Cerebellar cortex (tissue), 1 donor: ENCODE measurements at places on chromosomes 2 and 18.

DNA sequence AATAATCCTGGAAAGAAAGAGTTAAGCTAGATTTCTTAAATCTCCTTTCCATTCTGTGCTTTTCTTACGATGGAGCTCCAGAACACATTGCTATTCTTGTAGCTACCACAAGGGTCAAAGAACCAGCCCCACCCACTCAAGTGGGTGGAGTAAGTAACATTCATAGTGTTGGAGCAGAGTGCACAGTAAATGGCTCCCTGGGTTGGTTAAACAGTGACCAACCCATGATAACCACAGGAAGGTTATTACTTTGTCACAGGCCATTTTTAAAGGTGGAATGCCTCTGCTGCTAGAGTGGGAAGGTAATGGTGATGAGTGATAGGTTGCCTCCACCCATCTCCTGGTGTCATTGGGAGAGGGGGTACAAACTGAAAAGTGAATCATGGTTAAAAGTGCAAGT lies 13.9 kb downstream of the ARPC2 start:
- DNase-seq = no peak

- no peak for DNase-seq
Observed at GRCh38 chr18:35029770-35030169, 11.4 kb upstream of the MAPRE2 start.

DNA sequence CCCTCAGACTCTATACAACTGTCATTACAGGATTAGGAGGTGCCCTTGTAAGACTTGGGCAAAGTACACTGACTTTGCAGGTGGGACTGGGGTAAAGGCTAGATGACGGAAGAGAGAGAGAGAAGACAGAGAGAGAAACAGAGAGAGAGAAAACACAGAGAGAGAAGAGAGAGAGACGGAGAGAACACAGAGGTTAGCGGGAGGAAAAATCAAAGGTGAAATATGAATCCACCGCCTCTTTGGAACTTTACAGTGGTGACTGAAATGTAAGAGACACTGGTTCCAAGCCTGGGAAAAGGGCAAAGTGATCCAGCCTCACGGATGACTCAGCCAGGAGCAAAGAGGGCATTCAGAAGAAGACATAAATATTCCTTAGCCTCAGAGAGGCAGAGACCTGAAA lies 25.1 kb upstream of the CAB39 start:
- no peak for DNase-seq

GRCh38 chr2:232699110-232699509 lies 2.0 kb downstream of the GIGYF2 start:
- no peak for DNase-seq

DNA sequence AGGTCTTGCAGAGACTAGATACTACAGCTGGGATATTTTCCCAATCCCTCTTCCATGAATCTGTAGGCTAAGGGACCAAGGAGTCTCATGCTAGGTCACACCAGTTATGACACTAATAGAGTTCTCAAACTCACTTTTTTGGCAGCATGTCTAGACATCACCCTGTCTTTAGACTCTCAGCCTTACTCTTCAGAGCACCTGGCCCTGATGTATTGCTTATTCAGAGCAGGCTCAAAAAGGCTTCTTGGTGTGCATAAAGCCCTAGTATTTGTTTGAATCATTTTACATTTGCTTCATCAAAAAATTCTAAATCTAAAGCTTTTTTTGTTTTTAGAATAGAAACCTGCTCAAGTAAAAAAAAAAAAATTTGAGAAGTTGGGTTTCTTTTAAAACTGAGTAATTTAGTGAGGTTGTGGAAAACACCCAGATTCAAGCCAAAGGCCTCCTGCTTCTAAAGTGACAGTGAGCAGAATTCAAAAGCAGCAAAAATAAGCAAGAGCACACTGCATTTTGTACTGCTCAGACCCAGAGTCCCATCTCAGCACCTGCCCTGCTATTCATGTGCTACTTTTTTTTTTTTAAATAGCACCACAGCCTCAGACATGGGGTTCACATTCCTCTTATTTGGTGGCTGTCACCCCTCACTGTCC lies 18.0 kb upstream of the DNAH6 start:
- DNase-seq = no peak

DNA sequence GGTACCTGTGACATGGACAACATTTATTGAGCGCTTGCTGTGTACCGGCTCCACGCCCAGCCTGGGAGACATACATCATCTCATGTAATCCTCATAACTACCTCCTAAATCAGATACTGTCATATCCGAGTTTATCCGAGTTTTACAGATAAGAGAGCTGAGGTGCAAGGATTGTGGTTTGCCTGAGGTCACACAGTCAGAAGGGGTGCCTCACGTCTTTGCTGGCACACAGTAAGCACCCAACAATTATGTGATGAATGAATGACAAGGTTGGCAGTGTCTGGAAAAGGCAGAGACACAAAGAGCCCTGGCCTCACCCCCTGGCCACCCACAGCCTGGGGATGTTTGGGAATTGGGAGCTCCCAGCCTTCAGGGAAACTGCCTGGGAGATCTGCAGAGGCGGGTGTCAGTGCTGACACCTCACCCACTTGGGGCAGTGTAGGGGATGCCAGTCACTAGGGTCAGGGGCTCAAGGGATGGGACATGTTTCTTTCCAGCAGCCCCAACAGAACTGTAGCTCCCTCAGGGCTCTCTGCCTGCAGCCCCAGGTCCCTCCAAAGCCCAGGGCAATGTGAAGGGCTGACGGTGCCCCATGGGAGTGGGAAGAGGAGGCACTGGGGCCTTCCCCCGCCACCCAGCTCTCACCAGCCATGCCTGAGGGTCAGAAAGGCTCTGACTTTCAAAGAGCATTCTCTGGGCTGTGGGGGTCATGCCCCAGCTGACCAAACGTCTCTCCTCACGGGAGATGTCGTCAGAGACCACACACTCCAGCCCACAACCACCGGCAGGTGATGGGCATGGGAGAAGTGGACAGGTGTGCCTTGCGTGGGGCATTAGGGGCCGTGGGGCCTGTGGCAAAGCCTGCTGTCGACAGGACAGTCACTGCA lies 157.5 kb downstream of the ZFP36L2 start:
- DNase-seq = no peak
